Lung microvascular endothelial cell (primary cell): ENCODE measurements at places on chromosomes 12 and 14. TPM values are rescaled to one million over a fixed set of nuclear protein-coding genes. Genes with fewer than 3 reads are reported as not detected.

The SVOP gene
- not detected in 2 replicates for total RNA-seq

The EML1 gene
- total RNA-seq = 17.9 and 21.1 TPM in 2 replicates

The HHIPL1 gene
- 0.79 and 1.1 TPM in 2 replicates for total RNA-seq

The SLC24A4 gene
- under 0.01 TPM in 2 replicates for total RNA-seq

The RNASE3 gene
- not detected in 2 replicates for total RNA-seq

The TAS2R10 gene
- under 0.01 and 0.22 TPM in 2 replicates for total RNA-seq

The NRIP2 gene
- total RNA-seq = not detected in 2 replicates

The MYH6 gene
- not detected in 2 replicates for total RNA-seq

The FOXN4 gene
- not detected in 2 replicates for total RNA-seq

The NRL gene
- 1.1 and 1.6 TPM in 2 replicates for total RNA-seq

The SOAT2 gene
- total RNA-seq = not detected in 2 replicates

The MRPL51 gene
- total RNA-seq = 121 and 130 TPM in 2 replicates

The CDH24 gene
- total RNA-seq = 0.60 and 2.0 TPM in 2 replicates

The SMIM41 gene
- under 0.01 TPM in 1 of 2 replicates, not detected in the other for total RNA-seq
